AG04450 (cell line): ENCODE measurements at places on chromosomes 1 and 21.

GRCh38 chr1:209675565-209676154, 448 bp downstream of the G0S2 start:
- DNase-seq = no peak

DNA sequence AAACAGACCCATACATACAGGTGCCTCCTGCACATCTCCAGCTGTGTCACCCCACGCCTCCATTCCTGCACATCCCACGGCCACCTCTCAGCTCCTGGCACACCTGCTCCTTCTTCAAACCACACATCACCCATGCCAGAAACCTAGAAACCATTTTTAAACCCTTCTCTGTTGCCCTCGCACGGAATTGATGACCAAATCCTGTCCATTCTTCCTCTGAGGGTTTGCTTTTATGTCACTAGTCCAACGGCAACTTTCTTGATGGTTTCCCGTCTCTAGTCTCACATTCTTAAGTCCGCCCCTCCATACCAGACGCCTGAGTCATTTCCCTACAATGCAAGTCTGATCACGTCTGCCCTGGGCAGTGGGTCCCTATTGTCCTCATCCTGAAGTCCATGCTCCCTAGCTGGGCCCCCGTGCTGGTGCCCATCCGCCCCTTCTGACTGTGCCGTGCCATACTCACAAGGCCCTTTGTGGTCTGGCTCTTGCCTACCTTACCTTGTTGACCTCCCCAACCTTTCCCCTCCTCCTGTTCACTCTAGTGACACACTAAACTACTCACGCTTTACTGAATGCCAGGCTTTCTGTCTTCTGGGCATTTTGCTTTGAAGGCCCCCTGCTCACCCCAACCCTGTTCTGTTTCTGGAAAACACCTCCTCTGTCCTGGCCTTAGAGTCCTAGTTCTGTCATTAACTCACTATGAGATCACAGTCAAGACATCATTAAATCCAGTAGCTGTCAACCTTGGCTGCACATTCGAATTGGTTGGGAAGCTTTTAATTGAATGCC, 17.6 kb downstream of the SLC2A1 start:
- peak; percentile 85 for DNase-seq

DNA sequence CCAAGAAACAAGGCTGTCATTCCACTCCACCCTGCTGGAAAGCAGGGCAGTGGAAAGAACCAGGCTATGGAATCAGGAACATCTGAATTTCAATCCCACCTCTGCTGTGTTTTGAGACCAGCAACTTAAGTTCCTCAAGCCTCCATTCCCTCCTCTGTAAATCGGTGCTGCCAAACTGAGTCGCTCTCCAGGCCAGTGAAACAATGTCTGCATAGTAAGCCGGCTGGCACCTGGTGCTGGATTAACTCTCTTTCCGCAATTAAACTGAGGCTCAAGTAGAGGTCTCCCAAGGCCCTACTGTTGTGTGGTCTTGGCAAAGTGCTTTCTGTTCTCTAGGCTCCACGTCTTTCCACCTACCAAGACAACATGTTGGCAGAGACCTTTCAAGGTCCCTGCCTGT, 65.3 kb downstream of the SSBP3 start:
- no peak for DNase-seq

GRCh38 chr1:67685558-67686266, 711 bp downstream of the GADD45A start:
- DNase-seq = no peak

GRCh38 chr1:221604948-221605347, 136.9 kb downstream of the DUSP10 start:
- DNase-seq = no peak

DNA sequence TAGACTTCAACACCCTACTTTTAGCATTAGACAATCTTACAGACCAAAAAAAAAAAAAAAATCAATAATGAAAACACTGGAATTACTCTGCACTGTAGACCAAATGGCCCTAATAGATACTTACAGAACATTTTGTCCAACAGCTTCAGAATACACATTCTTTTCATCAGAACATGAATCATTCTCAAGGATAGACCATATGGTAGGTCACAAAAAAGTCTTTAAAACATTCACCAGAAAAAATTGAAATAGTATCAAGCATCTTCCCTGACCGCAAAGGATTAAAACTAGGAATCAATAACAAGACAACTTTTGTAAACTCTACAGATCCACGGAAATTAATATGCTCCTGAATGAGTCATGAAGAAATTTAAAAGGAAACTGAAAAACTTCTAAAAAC, 22.5 kb downstream of the ZNF670 start:
- no peak for DNase-seq

DNA sequence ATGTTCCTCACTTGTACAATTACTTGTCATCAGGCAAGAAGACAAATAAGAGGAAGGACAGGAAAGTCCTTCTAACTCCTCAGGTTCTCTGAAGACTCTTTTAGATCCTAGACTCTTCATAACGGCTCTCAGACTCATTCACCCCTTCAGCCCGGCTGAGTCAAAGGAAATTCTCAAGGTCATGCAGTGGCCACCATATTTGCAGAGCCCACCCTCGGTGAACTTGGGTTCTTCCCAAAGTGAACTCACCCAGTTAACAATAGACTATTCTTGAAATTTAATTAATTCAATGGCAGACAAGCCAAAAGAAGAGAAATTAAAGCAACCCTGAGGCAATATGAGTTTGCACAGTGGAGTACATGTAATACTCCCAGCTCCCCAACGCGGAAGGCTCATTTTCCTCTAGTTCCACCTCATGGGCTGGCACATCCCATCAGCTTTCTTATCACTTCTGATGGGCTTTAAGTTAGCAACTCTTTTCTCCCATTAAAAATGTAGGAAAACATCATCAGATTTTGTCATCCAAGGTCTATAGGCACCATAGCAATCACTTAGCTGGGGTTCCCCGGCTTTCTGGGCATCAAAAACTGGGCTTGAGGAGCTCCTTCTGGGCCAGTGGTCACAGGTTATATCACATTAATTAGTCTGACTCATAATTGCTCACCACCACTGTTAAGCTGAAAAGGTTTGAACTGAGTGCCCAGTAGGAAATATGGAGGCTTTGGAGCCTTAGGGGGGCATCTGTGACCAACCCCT, 27.8 kb upstream of the TIAM1 start:
- DNase-seq = no peak

- DNase-seq = no peak
Measured at GRCh38 chr21:21018821-21019220, 20.6 kb downstream of the NCAM2 start.

GRCh38 chr1:41698916-41699860, 214.7 kb upstream of the EDN2 start:
- DNase-seq = no peak

DNA sequence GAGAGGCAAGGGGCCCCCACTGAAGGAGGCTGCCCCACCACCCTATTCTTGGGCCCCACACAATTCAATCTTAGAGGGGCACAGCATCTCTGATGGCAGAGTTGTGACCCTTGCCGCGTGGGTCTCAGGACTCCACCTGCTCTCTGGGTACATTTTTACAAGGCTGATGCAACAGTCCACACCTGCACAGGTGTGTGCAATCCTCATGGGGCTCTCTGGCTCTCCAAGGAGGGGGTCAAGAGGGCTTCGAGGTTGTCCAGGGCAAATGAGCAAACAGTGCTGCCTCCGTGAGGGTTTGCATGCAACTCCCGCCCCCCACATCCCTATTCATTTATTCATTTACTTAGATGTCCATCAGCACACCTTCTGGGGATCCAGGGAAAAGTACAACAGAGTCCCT, 81.6 kb upstream of the IFFO2 start:
- DNase-seq = no peak

- no peak for DNase-seq
Measured at GRCh38 chr1:35595684-35596083, 22.6 kb downstream of the TFAP2E start.

DNA sequence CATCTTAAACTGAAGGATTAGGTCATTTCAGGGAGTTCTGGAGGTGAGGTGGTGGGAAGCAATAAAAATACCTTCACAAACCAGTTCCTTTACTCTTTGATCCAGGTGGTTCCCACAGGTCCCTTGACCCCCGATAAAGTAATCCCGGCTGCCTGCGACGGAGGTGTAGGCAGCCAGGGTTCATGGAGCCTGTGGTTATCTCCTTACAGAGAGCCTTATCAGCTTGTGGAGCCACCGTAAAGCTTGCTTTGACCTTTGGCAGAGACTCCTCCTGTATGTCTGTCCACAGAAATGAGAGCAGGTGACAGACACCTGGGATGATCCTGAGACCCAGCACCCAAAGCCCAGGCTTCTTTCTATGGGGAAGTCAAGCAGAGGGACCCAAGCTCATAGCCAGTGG, 243.4 kb downstream of the KIF26B start:
- DNase-seq = no peak

GRCh38 chr21:33350676-33351075, 25.9 kb downstream of the IFNAR1 start:
- DNase-seq = no peak

GRCh38 chr1:117630423-117630998, 24.7 kb downstream of the TENT5C start:
- DNase-seq = no peak

GRCh38 chr1:205204552-205204951, 7.0 kb downstream of the DSTYK start:
- DNase-seq = no peak

DNA sequence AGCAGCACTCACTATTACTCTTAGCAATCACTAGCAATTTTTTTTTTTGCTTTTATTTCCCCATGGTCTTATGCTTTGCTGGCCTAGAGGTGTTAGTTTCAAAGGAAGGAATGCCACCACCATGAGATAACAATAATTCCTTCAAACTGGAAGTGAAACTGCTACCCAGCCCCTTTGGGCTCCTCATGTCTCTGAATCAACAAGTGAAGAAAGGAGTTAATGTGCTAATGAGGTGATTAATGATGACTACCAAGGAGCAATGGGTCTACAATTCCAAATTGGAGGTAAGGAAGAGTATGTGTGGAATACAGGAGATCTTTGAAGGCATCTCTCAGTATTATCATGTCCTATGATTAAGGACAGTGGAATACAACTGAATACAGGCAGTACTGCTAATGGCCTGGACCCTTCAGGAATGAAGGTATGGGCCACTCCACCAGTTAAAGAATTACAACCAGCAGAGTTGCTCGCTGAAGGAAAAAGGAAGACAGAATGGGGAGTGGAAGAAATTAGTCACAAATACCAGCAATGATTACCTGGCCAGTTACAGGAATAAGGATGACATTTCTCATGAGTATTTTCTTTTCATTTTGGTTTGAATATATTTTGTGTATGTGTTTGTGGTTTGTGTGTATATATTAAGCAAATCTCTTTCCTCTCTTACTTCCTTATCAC, 652.9 kb downstream of the ADGRL2 start:
- DNase-seq = no peak

GRCh38 chr1:185559684-185560331, 174.4 kb upstream of the HMCN1 start:
- DNase-seq = no peak

DNA sequence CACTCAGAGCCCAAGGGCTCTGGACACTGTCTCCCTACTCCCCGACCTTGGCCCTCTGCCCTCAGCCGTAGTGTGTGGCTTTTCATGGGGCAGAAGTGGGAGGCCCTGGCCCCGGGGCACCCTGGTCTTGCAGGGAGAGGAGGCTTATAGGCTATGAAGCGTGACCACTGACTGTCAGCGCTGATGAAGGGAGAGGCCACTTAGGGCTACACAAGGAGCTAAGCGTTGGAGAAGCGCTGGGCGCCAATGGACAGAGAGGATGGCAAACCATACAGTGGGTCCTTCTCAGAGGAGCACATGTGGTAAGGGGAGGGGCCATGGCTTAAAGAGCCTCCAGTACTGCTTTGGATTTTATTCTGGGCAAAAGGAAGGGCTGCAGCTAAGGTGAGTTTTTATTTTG, 7.9 kb downstream of the CRABP2 start:
- DNase-seq = no peak

DNA sequence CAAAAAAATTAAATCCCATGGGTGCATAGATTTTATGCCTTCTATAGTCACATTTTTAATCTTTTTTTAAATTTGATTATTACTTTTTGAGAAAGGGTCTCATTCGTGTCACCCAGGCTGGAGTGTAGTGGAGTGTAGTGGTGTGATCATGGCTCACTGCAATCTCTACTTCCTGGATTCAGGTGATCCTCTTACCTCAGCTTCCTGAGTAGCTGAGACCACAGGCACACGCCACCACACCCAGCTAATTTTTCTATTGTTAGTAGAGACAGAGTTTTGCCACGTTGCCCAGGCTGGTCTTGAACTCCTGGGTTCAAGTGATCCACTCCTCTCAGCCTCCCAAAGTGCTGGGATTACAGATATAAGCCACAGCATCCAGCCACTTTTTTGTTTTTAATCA, 10.4 kb downstream of the CBR3 start:
- no peak for DNase-seq

DNA sequence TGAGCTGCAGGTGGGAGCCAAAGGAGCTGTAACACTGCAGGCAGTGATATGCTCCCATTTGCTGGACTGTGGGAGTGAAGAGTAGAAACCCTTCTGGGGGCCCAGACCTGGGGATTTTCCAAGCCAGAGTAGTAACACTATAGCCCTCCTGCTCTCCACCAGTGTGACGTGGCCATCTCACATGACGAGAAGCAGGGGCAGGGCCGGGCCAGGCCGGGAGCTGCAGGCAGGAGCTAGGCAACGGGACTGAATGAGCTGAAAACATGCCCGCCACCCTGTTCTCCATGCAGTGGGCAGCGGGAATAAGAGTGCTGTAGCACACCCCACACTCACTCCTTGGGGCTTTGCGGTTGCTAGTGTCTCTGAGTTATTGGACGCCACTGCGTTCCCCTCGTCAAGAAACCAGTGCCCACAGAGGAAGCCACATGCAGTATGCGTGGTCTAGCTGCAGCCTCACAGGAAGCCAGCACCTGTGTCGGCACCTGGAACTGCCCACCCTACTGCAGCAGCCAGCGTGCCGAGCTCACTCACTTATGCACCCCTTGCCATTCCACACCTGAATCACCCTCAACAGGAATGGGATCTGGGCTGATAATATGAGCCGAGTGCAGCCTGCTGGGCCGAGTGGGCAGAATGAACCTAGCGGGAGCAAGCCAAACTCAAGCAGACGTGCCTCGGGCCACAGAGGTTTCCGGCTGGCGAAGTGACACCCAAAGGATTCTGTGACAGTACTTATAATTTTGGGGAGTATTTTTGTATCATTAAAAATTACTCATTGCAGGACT, 1389.6 kb downstream of the KCNT2 start:
- no peak for DNase-seq

DNA sequence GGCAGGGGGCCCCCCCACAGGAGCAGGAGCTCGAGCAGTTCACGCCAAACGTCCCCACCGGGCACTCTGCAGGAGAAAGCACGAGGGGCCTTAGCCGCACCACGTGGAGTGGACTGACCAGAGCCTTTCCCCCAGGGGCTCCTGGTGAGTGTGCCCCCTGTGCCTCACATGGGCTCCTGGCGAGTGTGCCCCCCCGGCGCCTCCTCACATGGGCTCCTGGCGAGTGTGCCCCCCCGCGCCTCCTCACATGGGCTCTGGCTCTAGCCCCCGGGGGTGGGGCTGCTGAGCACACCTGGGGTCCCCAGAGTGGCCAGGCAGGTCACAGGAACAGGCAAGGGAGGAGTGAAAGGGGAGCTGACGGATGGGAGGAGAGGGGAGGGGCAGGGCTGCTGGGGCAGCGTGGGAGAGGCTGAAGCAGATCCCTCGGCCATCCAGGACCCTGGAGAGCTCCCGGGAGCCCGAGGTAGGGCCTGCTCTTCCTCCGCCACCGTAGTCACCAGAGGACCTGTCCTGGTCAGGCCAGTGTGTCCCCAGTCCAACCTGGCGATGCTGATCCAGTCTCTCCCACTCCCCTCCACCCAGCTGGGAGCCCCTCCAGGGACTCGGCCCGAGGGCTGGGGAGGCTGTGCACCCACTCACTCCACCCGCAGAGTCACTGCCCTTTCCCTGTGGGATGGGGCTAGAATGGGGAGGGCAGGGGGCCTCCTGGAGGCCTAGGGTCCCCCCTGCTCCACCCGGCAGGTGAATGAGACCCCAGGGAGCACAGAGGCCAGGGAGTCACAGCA, 47.6 kb downstream of the ARHGEF16 start:
- DNase-seq = no peak
